ENCODE measurements at places on chromosomes 12 and 14.

- no peak for DNase-seq
Measured at GRCh38 chr14:40354754-40355153, 922.5 kb upstream of the FBXO33 start.

GRCh38 chr12:104150416-104150815 is 12.4 kb upstream of the NFYB start:
- no peak for DNase-seq

- DNase-seq, result no peak
Measured at GRCh38 chr12:114580306-114580705, 103.7 kb downstream of the TBX3 start.

GRCh38 chr14:21711360-21711961 is 37.8 kb upstream of the OR4E1 start:
- DNase-seq, result no peak

GRCh38 chr12:52874573-52875435 is 26.0 kb upstream of the KRT78 start:
- no peak for DNase-seq

Measured in activated T-cell treated with anti-CD3 and anti-CD28 coated beads, Interleukin-2, amount 50 U/mL, for 24 hours (primary cell).